Activated CD4-positive, CD25-positive, alpha-beta regulatory T cell treated with anti-CD3 and anti-CD28 coated beads, Interleukin-2, amount 50 U/mL, for 16 hours (primary cell): ENCODE measurements at places on chromosomes 12 and 14.

- DNase-seq, result no peak
Measured at GRCh38 chr14:30389134-30389876, 169.7 kb upstream of the G2E3 start.

GRCh38 chr12:90355711-90356355, 599.1 kb downstream of the CCER1 start:
- DNase-seq, result no peak

DNA sequence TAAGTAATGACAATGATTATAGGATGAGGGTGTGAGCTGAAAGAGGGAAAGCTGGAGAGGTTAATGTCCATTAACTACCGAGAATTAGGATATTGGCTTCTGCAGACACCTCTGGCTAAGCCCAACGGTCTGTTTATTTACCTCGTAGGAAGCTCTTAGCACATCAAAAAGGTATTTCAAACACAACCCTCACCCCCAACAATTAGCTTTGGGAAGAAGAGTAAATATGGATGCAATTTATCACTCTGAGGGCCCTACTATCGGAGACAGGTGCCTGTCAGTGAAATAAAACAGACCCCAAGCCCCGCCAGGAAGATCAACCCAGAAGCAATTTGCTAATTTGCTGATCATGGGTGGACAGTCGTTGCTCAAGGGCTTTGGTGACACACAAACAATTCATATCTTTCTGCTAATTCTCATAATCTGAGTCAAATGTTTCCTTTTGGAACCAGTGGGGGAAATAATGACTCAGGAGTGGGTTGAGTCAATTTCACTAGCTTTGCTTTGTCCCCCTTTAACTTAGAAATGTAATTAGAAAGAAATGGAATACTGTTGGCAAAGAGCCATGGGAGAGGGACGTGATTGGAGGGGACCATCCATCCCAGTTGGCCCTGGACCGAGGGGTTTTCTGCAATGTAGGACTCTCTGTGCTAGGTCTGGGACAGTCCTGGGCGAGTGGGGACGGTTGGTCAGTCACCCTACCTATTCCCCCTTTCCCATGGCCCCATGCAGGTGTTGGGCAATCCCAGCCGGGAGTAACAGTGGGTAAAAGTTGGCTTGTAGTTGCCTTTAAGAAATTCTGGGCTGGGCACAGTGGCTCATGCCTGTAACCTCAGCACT, 99.1 kb upstream of the MED13L start:
- DNase-seq, result no peak

- DNase-seq, result no peak
Measured at GRCh38 chr14:33120966-33121365, 182.3 kb downstream of the NPAS3 start.

- no peak for DNase-seq
Measured at GRCh38 chr12:31245822-31246469, 80.0 kb downstream of the SINHCAF start.

- DNase-seq, result peak; percentile 19
Measured at GRCh38 chr12:104219908-104220404, 4.4 kb downstream of the TXNRD1 start.

DNA sequence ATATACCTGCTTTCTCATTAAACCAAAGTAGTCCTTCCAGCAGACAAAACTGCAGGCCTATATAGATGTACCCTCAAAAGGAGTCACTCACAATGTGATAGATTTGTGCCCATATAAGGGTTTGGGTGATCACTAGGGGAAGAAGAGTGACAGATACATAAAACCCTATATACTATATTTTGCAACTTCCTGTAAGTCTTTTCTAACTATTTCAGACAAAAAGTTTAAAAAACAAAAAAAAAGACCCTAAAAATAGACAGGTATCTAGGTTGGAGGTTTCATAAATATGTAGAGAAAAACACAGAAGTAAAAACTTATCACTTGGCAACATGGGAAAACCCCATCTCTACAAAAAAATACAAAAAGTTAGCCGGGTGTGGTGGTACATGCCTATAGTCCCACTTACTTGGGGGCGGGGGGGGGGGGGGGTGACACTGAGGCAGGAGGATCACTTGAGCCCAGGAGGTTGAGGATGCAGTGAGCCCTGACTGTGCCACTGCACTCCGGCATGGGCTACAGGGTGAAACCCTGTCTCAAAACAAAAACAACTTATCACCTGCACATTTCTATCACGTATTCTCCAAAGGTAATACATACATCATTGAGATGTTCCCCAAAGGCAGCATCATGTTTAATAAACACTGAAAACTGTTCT, 2.9 kb downstream of the VCPKMT start:
- no peak for DNase-seq

DNA sequence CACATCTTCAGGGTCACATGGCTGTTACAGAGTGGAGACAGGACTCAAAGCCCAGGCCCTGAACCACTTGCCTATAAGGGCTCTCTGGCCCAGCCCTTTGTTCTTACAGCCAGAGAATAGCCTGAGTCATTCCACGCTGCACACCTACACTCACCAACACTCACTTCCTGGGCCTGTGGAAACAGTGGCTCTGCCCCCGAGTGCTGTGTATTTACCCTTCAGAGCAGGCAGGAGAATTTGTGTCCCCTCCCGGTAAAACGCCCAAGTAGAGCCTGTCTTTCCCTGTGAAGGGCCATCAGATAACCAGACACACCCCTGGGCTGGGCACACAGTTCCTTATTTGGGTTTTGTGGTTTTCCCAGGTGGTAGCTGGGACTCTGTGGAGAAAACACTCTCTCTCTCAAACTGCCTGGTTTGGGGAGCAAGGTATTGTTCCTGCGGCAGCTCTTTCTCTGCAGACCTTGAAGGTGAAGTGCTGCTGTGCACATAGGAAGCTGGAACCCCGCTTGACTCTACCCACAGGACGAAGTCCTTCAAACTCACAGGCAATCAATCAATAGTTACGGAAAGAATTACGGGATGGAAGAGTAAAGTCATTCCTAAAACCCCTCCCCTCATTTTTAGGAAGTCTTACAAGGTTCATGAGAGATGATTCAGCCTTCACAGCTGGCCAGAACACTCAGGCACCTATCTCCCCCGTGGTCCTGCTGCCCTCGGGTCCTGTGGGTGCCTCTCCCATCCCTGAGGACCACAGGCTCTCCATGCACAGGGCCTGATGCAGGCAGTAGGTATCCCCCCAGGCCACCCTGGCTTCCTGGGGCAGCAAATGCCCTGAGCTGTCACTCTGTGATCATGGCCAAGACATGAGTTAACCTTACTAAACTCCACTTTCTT, 20.3 kb downstream of the FIGNL2 start:
- no peak for DNase-seq

DNA sequence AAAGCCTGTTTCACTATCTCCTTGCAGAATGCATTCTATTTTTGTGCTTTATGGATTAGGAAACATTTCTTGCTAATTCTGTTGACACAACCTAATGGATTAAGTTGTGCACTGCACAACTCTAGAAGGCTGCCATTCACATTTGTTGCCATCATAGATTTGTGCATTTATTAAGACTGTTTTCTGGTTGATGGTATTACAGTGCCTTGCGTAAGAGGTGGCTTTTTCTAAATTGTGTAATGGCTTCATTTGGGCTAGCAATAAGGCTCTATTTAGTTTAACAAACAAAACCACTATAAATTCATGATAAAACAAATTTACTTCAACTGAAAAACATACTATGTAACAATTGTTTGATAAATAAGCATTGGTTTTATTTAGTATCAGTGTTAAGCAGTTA, 175.9 kb downstream of the TRHDE start:
- DNase-seq, result no peak

GRCh38 chr14:73770977-73771847, 57.0 kb upstream of the PNMA1 start:
- no peak for DNase-seq

DNA sequence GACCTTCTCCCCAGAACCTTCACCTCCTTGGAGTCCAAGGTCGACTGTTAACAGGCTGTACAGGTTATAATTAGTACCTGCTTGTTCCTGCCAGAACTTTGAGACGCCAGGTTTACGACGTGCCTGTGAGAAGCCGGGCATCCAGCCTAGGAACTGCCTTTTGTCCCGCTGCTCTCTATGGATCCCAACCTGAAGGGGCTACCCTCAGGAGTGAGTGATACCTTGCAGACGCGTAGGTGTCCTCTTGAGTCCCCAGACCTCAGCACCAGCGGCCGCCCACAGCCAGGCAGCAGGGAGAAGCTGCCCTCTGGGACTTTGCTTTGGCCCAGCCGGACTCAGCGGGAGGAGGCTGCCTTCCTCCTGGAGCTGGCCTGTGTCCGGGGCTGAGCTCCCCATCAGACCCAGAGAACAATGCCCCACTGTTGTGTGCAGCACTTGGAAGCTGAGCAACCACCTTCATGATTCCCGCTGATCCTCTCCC, 16.2 kb downstream of the SYNE3 start:
- DNase-seq, result no peak

DNA sequence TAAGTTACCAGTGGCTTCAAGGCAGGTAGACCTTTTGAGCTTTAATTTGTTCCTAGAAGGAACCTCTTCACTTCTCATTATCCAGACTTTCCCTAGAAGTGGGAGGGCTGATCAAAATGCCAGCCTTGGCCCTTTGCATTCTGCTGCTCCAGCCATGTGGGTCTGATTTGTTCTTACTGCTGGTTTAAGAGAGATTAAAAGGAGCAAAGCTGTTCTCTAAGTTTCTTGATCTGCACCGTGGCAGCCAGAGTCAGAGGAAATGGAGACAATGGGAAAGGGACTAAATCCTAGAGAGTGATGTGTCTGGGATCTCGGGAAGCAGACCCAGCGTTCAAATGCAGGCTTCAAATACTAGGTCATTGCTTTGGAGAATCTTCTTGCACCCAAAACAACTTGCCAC, 759.7 kb downstream of the DIO2 start:
- no peak for DNase-seq

DNA sequence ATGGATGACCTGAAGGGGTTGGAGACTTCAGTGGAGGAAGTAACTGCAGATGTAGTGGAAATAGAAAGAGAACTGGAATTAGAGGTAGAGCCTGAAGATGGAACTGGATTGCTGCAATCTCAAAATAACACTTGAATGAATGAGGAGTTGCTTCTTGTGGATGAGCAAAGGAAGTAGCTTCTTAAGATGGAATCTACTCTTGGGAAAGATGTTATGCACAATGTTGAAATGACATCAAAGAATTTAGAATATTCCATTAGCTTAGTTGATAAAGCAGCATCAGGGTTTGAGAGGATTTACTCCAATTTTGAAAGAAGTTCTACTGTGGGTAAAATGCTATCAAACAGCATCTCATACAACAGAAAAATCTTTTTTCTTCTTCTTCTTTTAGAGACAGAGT, 186.4 kb upstream of the PRKD1 start:
- DNase-seq, result no peak

GRCh38 chr12:86670986-86671385, 414.8 kb upstream of the MGAT4C start:
- no peak for DNase-seq

DNA sequence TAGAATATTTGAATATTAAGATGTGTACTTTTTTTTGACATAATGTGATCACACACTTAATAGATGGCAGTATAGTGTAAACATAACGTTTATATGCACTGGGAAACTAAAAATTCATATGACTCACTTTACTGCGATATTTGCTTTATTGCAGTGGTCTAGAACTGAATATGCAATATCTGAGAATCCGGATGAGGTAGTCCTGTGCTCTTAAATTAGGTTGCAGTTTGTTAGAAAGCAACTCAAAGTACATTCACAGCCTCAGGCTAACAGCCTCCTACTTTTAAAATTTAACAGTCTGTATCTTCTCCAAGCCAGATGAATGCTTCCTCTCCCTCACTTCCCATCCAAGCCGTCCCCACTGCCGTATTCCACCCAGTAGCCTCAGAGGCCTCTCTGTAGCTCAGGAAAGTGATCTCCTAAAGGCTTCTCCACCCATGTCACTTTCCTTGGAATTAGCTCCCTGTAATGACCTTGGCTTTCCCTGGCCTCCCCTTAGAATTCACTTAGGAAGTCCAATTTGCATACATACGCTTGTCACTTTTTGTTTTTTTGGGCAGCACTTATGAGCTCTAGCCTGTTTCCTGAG, 43.7 kb downstream of the TESPA1 start:
- no peak for DNase-seq

DNA sequence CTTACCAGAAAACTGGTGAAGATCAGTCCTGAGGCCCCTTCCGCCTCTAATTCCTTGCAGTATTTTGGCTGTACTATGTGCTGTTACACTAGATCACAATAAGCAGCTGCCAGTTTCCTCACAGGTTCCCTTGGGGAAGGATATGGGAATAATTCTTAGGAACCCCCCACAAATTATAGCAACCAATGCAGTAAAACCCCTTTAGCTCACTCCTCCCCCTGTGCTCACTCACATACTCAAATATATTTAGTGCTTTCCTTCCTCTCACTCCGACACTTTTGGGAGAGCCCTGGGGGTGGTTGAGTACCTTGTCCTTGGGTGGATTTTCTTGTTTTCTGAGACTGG, 162.7 kb downstream of the ETV6 start:
- DNase-seq, result no peak

DNA sequence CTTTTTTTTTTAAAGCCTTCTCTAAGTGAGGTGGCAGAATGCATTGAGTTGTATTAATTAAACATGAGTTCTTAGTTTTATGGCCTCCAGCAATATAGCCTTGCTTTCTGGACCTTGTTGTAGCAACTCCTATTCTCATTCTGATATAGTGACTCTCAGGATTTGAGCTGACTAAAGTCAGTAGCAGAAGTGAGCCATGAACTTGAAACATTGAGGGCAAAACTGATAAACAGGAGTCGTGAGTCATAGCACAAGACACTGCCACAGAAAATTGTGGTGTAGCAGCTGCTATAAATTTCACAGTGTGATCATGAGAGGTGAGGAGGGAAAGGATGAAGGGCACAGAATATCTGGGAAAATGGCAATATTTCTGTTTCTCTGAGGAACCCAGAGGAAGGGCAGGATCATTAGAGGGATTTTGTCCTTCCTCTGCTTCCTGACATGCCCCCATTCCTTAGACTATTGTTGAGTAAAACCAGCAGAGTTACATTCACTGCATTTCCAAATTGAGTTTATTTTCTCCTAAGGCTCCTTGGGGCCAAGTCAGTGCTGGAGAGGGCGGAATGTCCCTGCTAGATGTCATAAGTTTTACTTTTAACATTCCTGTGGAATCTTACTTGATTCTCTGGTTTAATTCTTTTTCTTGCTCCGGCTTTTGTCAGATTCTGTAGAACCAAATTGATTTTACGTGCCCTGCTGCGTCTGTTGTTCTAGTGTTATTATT, 7.5 kb downstream of the KLRG1 start:
- DNase-seq, result no peak

- DNase-seq, result no peak
Measured at GRCh38 chr12:106759526-106760183, 14.8 kb upstream of the RIC8B start.

DNA sequence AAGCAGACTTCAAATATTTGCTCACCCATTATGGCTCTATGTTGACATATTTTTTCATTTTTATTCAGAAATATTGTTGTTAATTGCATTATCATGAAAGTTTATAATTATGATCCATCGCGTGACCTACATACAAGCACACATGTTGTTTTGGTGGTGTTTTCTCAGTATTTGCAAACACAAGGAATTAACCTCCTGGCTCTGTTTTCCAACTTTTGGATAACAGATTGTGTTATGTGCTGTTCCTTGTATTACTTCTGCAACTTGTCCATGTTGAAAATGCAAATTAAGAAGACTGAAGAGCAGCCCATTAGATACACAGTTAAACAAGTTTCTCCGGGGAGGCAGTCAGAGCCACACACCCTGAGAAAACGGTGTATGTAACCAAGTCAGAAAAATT, 201.2 kb downstream of the SEC23A start:
- no peak for DNase-seq

- no peak for DNase-seq
Measured at GRCh38 chr14:101062601-101063000, 159.1 kb upstream of the RTL1 start.
